ENCODE measurements at places on chromosomes 13 and 19. TPM values are rescaled to one million over a fixed set of nuclear protein-coding genes. Genes with fewer than 3 reads are reported as not detected.

GRCh38 chr19:11737964-11738745 lies 591 bp downstream of the ZNF823 start:
- no peaks in the 10 kb centered on the region for H3K27me3 ChIP-seq
- H3K27ac ChIP-seq: peak overlapping the region; percentile 77
- peak overlapping the region; percentile 70 for H3K4me3 ChIP-seq
- no peaks in the 10 kb centered on the region for H3K36me3 ChIP-seq
- DNase-seq: peak; percentile 86

DNA sequence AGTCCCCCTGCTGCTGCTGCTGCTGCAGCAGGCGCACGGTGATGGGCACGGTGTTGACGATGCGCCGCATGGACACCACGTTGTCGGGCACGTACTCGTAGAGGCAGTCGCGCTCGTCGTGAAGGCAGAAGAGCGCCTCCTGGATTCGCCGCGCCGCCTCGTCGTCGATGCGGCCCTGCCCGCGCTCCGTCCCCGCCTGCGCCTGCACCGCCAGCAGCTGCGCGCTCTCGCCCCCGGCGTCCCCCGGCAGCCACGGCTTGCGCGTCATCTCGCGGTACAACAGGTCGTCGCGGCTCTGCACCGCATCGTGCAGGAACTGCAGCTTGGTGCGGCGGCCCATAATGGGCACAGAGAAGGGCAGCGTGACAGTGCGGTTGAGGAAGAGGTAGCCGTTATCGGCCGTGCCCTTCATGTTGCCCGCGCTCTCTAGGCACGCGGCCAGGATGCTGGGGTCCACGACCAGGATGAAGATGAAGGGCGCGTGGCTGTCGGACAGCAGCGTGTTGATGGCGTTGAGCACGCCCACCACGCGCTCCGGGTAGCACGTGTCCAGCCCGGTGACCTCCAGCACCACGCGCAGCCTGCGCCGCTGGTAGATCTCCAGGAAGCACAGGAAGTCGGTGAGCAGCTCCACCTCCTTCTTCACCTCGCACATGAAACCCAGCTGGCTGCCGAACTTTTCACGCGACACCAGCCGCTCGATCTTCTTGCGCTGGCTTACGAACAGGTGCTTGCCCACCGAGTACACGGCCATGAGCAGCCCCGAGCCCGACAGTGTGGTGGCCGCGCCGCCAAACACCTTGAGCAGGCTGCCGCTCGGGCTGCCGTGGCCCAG lies 8.1 kb downstream of the NKPD1 start:
- peak; percentile 77 for DNase-seq
- H3K27me3 ChIP-seq: peaks cover 37% of the 10 kb centered on the region
- no peak overlapping the region for H3K27ac ChIP-seq
- peak overlapping the region; percentile 28 for H3K4me3 ChIP-seq
- H3K4me1 ChIP-seq: peaks cover 24% of the 10 kb centered on the region
- H3K36me3 ChIP-seq: no peaks in the 10 kb centered on the region

DNA sequence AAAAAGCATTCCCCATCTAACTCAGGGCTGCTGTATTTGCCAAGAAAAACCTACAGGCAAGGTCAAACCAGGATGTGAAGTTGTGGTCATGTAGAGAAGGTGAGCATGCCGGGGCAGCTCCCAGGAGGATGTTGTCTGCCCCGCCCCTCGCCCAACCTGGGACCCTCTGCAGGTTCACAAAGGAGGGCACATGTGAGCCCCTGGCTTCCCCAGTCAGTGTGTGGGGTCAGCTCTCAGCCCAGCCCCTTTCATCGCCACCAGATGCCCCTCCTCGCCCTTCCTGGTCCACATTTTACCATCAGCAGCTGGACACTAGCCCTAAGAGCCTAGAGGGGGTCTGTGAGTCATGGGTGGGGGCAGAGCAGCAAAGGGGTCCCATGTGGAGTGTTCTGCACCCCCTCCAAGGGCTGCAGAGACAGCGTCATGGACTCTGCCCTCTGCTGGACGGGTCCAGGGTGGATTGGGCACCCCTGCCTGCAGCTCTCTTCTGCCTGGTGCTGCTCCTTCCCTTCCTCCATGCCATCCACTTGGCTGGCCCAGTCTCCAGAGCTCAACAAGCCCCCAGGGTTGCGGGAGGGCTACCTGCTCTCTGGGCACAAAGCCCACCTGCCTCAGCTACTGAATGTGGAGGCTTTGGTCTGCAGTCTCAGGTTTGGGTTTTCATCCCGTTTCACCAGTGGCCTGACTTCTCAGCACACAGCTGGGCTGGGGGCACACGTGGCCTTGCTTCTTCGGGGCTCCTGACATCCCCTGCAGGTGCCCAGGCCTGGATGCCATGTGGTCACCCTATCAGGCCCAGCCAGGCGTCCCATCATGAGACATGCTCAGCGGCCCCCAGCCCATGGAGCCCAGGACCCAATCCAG lies 3.7 kb downstream of the PLEKHF1 start:
- no peaks in the 10 kb centered on the region for H3K27me3 ChIP-seq
- H3K4me3 ChIP-seq: no peak overlapping the region
- H3K36me3 ChIP-seq: peaks cover 9% of the 10 kb centered on the region
- peaks cover 50% of the 10 kb centered on the region for H3K4me1 ChIP-seq
- peak overlapping the region; percentile 36 for H3K27ac ChIP-seq
- peak; percentile 58 for DNase-seq

DNA sequence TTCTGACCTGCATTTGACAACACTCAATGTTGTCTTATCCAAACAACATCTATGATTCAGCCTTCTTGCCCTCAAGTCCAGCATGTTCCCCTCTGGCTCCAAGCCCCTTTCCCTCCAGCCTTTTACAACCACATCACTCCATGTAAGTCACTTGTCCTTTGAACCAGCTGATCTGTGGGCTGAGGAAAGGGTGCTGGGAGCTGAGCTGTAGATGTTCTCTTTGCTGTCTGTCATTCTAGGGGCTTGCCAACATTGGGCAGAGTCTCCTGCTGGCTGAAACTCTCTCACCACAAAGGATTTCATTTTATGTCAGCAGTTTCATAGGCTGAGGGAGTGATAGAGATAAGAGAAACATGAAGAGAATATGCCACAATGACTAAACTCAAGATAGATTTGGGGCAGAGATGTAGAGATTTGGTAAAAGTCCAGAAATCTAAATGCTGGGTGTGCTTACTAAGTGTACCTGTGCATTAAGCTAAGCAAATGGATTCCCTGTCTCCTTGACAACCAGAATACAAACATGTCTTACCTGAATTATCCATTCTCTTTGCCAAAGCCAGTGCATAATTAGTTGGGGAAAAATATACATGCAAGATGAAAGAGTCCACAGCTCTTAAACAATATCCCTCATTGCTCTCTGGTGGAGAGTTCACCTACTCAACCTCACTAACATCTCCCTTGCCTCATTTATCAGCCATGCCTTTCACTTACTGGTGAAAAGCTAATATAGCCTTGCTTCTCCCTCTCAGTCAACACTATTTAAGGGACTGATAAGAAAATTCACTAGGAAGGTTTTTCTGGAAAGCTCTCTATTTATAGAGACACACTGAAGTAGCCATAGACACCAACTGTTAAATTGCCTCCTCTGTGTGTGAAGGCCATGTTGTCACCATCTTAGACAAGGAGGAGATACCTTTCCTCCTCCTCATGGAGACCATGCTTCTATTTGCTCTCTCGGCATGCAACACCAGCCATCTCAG lies 175.5 kb upstream of the SERP2 start:
- peaks cover 10% of the 10 kb centered on the region for H3K4me1 ChIP-seq
- no peaks in the 10 kb centered on the region for H3K36me3 ChIP-seq
- no peak for DNase-seq

Gene KLK3
- not detected for total RNA-seq

- H3K4me1 ChIP-seq: no peaks in the 10 kb centered on the region
- no peak overlapping the region for H3K27ac ChIP-seq
- no peak overlapping the region for H3K4me3 ChIP-seq
- H3K27me3 ChIP-seq: no peaks in the 10 kb centered on the region
- DNase-seq: no peak
- H3K36me3 ChIP-seq: no peaks in the 10 kb centered on the region
These were observed 403.7 kb downstream of the PCDH9 start for GRCh38 chr13:66826398-66826797.

- DNase-seq: no peak
- H3K27me3 ChIP-seq: no peaks in the 10 kb centered on the region
- no peak overlapping the region for H3K27ac ChIP-seq
- H3K4me1 ChIP-seq: no peaks in the 10 kb centered on the region
- no peak overlapping the region for H3K4me3 ChIP-seq
- no peaks in the 10 kb centered on the region for H3K36me3 ChIP-seq
These were observed 24.9 kb upstream of the TPM4 start for GRCh38 chr19:16051254-16052025.

DNA sequence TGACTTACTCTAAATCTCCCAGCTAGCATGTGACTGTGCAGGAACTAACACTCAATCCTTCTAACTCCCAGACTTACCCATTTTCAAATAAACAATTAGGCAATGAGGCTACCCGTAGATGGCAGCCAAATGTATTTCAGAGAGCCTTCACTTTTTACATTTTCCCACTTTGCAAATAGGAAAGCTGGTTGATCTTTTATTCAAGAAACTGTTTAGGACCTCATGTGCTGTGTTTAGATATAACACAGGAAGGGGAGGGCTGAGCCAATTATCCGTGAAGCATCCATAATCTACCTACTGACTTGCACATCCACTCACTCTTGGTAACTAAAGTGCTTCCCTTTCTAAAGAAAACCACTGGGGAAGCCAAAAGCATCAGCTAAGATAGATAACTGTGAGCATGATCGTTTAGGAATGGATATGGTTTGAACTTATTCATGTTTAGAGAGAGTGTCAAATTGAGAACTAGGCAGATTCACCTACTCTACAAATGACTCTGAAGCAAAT lies 33.4 kb downstream of the MBNL2 start:
- no peaks in the 10 kb centered on the region for H3K36me3 ChIP-seq
- no peak overlapping the region for H3K4me3 ChIP-seq
- no peak for DNase-seq
- H3K27me3 ChIP-seq: no peaks in the 10 kb centered on the region

- no peaks in the 10 kb centered on the region for H3K27me3 ChIP-seq
- H3K27ac ChIP-seq: peak within 1 kb of the TSS; percentile 91
- no peaks in the 10 kb centered on the region for H3K36me3 ChIP-seq
- DNase-seq: peak; percentile 96
These were observed at the start of gene GATAD2A for GRCh38 chr19:19404879-19405860. GATAD2A (plus strand) TSS chr19:19405675; CDS start chr19:19465346, 59,671 bp downstream.

DNA sequence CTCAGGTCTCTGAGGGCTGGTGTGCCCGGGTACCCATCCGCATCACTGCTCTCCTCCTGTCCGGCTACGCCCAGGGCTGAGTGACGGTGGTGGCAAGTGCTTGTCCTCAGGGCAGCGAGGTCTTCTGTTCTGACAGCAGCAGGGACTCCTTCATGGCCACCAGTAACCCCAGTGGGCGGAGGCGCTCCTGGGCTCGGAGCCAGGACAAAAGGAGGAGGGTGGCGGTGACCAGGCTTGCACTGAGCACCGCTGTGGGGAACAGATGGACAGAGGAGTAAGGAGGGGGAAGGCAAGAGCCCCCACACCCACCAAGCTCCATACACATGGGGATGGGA lies 5.8 kb downstream of the CD320 start:
- peak; percentile 66 for DNase-seq
- no peak overlapping the region for H3K4me3 ChIP-seq
- no peaks in the 10 kb centered on the region for H3K36me3 ChIP-seq
- H3K27me3 ChIP-seq: no peaks in the 10 kb centered on the region

Gene APOC4
- not detected for total RNA-seq

GRCh38 chr19:54692298-54692615 lies 29.5 kb downstream of the LILRB4 start:
- H3K4me3 ChIP-seq: no peak overlapping the region
- H3K36me3 ChIP-seq: no peaks in the 10 kb centered on the region
- DNase-seq: no peak

DNA sequence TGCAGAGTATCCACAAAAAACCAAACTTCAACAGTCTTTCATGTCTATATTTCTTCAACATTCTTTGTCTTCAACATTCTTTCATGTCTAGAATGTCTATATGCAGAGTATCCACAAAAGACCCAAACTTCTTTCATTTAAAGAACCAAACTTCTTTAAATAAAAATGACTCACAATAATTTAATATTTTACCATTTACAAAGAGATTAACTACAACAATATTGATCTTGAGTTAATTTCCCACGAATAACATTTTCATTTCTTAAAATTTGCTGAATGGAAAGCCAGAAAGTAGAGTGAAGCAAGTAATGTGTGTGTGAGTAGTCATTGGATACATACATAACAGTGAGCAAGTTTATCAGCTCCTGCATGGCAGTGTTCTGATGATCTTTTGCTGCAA lies 1069.7 kb downstream of the EFNB2 start:
- no peak within 1 kb of the TSS for H3K27ac ChIP-seq
- H3K36me3 ChIP-seq: no peaks in the 10 kb centered on the region
- no peaks in the 10 kb centered on the region for H3K27me3 ChIP-seq
- no peaks in the 10 kb centered on the region for H3K4me1 ChIP-seq
- no peak within 1 kb of the TSS for H3K4me3 ChIP-seq
- no peak for DNase-seq

- no peak overlapping the region for H3K4me3 ChIP-seq
- H3K4me1 ChIP-seq: peaks cover 11% of the 10 kb centered on the region
- peaks cover 7% of the 10 kb centered on the region for H3K27me3 ChIP-seq
- H3K36me3 ChIP-seq: peaks cover 28% of the 10 kb centered on the region
These were observed 26.0 kb downstream of the CERS1 start for GRCh38 chr19:18869781-18870530.

GRCh38 chr13:50376895-50377575 lies 361.8 kb downstream of the KCNRG start:
- H3K4me3 ChIP-seq: no peak overlapping the region
- no peaks in the 10 kb centered on the region for H3K36me3 ChIP-seq
- no peak for DNase-seq
- H3K27me3 ChIP-seq: no peaks in the 10 kb centered on the region

Gene ERICH6B
- total RNA-seq: not detected

Gene KLK8
- not detected for total RNA-seq

Gene PIN1
- total RNA-seq: 50.3 TPM

Gene ACP5
- total RNA-seq: 429 TPM

DNA sequence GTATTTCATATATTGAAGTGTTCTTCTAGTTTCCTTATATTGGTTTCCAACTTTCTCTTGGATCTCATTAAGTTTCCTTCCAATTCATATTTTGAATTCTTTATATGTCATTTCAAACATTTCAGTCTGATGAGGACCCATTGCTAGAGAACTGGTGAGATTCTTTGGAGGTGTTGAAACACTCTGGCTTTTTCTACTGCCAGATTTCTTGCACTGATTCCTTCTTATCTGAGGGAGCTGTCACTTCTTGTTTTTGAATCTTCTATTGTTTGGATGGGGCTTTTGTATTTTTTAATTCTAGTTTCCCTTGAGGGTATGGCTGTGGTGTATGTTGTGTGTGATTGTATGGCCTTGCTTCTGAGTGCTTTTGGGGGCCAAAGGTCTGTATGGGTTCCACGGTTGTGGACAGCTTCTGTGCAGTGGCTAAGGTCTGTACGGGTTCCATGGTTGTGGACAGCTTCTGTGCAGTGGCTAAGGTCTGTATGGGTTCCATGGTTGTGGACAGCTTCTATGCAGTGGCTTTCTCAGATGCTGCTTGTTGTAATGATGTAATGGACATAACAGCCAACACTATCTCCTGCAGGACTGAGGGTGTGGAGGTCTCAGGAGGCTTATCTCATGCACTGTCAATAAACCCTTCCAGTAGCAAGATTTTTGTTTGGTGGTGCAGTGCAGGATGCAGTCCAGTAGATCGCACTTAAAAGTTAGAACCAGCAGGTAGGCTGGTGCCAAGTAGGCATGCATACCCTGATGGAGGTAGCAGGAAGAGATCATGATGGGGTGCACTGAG lies 36.8 kb downstream of the ACSBG2 start:
- no peak for DNase-seq
- H3K4me3 ChIP-seq: no peak overlapping the region
- H3K36me3 ChIP-seq: no peaks in the 10 kb centered on the region

GRCh38 chr19:31315652-31316051 lies 33.6 kb downstream of the TSHZ3 start:
- no peaks in the 10 kb centered on the region for H3K27me3 ChIP-seq
- H3K36me3 ChIP-seq: no peaks in the 10 kb centered on the region
- no peak overlapping the region for H3K27ac ChIP-seq
- peaks cover 5% of the 10 kb centered on the region for H3K4me1 ChIP-seq
- H3K4me3 ChIP-seq: no peak overlapping the region
